ENCODE measurements at places on chromosomes 2 and 18. TPM values are rescaled to one million over a fixed set of nuclear protein-coding genes. Genes with fewer than 3 reads are reported as not detected.

- DNase-seq: no peak
Measured at GRCh38 chr2:1988594-1988993, 244.3 kb upstream of the PXDN start.

Gene PSD4
- 31.8 TPM for total RNA-seq

DNA sequence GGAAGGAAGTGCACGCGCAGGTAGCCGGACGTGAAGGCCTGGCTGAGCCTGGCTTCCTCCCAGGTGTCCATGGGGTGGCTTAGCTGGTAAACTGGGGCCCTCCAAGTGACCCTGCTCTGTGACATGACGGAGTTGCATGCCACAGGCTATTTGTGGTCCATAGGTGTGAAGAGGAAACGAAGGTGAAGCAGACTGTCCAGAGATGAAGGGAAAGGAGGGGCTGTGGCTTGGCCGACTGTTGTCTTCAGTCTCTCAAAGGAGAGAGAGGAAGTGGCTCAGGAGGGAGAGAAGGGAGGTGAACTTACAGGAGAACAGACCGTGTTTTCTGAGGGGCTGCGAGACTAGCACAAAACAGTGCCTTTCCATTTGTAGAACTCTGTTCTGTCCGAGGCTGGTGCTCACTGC is 19.3 kb downstream of the INPP5D start:
- DNase-seq: no peak

Gene PLA2R1
- 36.2 TPM for total RNA-seq

Gene IL1RL1
- total RNA-seq: 9.6 TPM

DNA sequence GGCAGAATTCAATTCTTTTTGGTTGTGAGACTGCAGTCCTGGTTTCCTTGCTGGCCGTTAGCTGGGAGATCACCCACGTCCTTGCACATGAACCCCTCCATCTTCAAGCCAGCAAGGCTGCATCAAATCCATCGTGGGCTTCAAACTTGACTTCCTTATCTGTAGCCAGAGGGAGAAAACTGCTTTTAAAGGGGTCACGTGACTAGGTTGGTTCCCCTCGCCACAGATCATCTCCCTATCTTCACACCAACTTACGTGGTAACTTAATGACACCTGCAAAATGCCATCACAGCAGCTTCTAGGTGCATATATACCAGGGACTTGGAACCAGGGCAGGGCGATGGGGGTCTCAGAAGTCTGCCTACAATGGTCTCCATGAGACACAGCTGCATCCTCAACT is 169.5 kb downstream of the MTCL1 start:
- DNase-seq: no peak

Gene SLC9A4
- total RNA-seq: not detected

Gene ZFAND2B
- total RNA-seq: 52.6 TPM

DNA sequence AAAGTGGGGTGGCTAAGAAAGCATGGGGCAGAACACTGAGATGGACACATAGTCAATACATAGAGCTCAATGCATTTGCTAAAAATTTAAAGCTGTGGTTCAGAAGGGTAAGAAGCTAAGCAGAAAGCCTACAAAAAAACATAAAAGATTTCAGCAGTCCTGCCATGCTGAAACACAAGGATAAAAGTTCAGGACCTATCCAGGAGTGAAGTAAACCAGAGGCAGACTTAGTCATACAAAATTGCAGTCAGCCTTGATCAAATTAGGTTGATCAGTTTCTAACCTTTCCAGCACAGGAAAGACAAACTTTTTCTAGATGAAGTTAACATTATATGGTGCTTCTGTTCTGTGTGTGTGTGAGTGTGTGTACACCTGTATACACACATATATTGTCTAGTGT is 120.8 kb upstream of the RBMS1 start:
- DNase-seq: no peak

DNA sequence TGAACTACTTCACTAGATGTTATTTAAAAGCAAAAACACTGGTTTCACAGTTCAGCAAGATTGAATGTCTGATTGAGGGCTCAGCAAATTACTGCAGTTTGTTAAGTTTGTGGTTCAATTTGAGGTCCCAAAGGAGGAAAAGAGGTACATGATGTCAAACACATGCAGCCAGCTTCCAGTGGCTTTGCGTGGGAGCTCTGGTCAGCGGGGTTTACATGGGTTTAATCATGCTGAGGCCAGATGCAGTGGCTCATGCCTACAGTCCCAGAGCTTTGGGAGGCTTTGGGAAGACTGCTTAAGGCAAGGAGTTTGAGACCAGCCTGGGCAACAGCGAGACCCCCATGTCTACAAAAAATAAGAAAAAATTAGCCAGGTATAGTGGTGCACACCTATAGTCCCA is 111.5 kb downstream of the MAPK4 start:
- DNase-seq: no peak
